ENCODE measurements at places on chromosomes 4 and X. TPM values are rescaled to one million over a fixed set of nuclear protein-coding genes. Genes with fewer than 3 reads are reported as not detected.

DNA sequence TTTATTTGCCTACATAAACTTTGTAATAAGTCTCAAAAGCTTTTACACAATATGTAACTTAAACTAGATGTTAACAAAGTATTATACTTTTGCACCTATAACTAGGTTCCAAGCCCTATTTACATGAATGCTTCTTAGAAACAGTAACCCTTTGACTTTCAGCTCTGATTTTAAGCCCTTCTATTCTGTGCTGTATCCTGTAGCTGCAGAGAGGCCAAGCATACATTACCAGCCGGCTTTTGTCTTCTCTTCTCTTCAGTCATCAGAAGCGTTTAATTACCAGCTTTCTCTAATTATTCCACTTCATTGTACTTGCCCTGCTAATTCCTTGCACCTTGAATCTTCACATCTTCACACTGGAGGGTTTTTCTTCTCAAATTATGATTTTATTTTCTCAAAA lies 403.1 kb downstream of the PDGFC start:
- DNase-seq, result no peak

GRCh38 chr4:73885574-73886267 lies 16.5 kb downstream of the CXCL1 start:
- DNase-seq, result no peak

- peak; percentile 27 for DNase-seq
Measured at GRCh38 chrX:115957862-115958490, 212.6 kb upstream of the AGTR2 start.

- no peak for DNase-seq
Measured at GRCh38 chrX:43728966-43729365, 72.9 kb downstream of the MAOA start.

- DNase-seq, result no peak
Measured at GRCh38 chrX:10099411-10099810, 57.4 kb upstream of the CLCN4 start.

BEX1 gene
- total RNA-seq, result 67.0 TPM

DNA sequence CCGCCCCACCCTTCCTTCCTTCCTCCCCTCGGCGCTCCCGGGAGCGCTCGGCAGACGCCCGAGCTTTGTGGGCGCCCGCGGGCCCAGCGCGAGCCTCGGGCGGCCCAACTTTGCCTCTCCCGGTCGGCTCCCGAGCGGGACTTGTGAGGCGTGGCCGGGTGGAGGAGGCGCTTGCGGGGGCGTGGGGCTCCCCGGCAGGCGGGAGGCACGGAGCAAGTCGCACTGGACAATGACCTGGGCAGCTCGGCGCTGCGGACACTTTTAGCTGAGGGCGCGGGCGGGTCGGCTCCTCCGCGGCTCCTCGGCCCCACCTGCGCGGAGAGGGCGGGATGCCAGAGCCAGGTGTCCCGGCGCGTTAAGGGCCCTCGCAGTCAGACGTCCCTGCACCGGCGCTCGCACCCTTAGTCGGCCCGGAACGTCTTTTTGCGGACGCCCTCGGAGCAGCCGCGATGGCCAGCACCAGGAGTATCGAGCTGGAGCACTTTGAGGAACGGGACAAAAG lies 385 bp downstream of the DCLK2 start:
- peak; percentile 53 for DNase-seq

DNA sequence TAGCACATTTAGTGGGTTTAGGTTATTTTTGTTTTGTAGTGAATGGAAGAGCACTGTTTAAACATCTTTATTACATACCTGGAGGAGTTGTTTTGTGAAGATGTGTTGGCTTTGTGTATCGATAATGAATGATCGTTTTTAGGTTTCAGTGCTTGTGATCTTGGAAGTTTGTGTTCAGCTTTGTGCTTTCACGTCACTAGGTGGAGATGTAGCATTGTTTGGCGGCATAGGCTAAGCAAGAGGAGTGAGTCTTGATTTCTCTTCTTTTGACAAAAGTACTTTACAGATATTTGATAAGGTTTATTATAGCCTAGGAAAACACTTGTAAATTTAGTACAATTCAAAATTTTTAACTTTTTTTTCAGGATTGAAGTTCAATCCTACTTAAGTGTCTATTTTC lies 50.4 kb downstream of the PDK3 start:
- peak; percentile 3 for DNase-seq
